ENCODE measurements at places on chromosomes 7 and 10.
A peak's percentile ranks its signal among the peaks of the same experiment; 100 is the strongest.

DNA sequence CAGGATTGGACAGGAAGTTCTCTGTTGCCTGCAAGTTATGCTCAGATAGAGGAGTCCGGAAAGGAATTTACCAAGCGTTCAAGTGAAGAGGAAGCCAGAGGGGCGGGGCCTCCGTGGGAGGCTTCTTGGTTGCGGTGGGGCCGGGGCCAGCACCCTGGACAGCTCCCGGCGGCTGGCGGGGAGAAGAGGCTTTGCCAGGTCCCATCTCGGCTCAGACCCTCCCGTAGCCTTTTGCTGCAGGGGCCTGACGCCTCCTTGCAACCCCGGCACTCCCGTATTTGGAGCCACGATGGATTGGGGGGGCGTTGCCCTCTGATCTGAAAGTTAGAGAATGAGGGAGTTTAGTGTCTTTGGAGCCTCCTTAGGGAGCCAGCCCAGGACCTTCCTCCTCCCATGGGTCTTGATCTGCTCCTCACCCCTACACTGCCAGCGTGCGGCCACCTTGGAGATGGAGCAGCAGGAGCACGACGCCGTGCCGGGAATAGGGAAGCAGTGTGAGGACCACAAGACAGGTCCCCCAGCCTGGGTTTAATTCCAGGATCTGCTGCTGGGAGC is 3.1 kb upstream of the SLC18A3 start:
- peak; percentile 27 for DNase-seq

- DNase-seq = no peak
Measured at GRCh38 chr10:86355571-86356038, 11.0 kb downstream of the GRID1 start.

- DNase-seq = no peak
Measured at GRCh38 chr7:43753843-43754242, 4.6 kb upstream of the BLVRA start.

DNA sequence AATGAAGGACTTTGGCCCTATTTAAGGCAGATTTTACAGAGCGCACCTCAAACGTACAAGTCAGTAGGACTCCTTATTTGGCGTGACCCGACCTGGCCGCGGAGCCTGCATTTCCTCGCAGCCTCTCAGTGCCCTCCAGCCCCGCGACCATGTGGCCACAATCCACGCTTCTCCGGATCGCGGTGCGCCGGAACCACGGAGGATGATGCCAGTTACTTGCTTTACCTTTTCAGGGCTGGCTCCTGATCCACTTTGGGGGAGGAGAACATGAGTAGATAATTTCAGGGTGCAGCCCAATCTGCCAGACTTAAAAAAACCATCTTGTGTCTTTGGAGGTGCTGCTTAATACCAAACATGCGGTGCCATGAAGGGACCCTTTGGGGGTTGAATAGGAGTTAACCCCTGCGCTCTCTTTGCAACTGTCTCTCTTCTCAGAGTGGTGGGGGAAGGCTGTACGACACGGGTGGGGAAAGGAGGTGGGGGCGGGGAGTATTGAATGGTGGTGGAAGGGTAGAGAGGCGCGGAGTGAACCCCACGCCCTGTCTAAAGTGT is 1.5 kb downstream of the FRAT1 start:
- DNase-seq = no peak

DNA sequence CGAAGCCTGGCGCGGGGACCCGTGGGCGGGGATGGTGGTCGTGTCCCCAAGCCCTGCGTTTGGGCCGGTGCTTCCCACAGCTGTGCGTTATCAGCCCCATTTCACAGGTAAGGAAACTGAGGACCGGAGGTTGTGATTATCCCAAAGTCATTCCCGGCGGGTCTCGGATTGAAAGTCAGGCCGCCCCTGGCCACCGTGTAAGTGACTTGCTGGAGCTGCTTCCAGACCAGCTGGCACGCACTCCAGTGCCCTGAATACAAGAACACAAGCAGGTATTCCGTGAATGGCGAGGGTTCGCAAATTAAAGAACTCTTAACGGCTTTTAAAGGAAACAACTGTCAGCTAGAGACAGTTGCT is 675 bp upstream of the ATE1 start:
- DNase-seq = no peak

DNA sequence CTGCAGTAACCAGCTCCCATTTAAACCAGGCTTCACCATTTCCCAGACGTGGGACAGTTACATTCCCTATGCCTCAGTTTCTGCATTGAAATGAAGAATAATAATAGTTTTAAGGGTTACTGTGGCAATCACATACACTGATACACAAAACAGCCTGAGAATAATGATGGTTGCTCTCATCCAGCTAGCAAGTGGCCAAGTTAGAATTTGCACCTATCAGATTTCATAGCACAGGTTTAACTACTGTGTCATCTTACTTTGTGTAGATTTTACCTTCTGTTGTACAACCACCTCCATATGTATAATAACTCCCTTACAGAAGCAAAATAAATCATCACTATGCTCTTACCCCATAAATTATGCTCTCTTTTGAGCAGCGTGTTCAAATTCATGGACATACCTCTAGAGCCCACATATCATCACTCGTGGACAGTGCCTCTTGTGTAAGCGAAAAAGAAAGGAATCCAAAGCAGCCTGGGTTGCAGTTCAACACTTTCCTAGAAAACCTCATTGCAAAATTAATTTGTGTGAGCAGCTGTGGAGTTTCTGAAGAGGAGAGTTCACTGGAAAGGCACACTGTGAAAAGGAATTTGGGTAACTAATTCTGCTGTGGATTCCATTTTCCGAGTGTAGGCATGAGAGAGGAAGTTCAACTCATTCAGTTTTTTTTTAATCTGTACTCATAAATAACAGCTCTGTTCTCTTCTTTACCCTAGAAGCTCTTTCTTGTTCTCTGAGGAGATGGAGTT is 492.5 kb downstream of the ARL4A start:
- DNase-seq = no peak

DNA sequence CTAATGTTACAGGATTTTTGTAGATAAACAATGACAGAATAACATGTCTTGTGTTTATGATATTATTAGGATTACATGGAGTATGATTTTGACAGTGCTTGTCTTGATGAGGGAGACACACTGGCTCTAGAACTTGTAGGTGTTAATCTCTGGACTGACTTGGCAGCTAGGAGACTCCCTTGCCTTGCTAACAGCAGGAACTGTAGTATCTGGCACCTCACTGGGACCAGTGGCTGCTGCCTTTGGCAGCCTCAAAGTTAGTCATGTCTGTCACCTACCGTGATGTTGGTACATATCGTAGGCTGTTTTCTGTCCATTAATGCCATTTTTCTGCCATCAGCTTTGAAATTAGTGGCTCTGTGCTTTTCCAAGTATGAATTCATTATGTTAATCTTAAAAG is 261.5 kb downstream of the CDK14 start:
- DNase-seq = no peak

GRCh38 chr10:1572519-1573333 is 164.6 kb downstream of the ADARB2 start:
- no peak for DNase-seq

GRCh38 chr10:68756246-68756645 is 35.2 kb downstream of the CCAR1 start:
- no peak for DNase-seq

DNA sequence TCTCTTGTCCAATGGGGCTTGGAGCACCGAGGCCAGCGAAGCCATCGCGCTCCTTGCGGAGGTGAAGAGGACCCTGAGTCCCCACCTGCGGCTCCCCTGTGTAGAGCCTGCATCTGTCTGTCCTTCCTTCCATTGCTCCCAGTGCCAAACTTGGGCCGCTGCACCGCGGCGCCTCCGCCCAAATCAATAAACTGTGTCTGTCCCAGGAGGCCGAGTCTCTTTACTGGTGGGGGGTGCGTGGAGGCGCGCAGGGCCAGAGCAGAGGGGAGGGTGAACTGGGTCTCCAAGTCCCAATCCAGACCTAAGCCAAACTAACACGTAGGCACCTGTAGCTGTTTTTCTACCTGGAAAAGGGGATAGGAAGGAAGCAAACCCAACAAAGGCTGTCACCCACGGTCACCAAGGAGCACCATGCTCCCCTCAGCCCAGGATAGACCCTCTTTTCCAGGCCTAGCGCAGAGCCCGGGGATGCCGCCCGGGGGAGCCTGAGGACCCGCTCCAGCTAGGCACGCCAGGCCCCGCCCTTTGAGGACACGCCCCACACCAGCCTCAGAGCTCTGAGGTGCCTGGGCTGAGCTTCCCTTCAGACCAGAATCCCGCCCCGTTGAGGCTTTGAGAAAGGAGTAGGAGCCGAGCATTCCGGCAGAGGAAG is 1.2 kb upstream of the CHAT start:
- no peak for DNase-seq

DNA sequence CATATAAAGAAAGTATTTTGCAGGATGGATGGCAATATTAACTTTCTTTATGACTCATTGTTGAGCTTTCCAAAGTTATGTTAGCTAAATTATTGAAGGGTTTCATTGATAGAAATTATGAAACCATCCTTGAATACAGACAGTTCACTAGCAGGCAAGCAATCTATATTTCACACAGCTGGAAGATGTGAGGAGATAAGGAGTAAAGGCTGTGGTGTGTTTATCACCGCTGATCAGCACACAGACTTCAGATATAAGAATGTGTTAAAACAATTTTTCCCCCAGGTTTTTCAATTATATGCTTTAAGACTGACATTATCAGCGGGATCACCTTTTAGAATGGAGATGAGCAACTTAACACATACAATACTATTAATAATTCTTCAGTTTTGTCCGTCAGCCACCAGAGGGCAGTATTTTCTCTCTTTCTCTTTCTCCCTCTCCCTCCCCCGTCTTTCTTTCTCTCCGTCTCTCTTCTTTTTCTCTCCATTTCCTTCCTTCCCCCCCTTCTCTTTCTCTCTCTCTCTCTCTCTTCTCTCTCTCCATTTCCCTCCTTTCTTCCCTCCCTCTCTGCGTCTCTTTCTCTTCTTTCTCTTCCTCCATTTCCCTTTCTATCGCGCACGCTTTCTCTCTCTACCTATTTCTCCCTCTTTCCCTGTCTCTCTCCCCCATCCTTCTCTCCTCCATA is 62.9 kb upstream of the FAM171A1 start:
- peak; percentile 21 for DNase-seq

DNA sequence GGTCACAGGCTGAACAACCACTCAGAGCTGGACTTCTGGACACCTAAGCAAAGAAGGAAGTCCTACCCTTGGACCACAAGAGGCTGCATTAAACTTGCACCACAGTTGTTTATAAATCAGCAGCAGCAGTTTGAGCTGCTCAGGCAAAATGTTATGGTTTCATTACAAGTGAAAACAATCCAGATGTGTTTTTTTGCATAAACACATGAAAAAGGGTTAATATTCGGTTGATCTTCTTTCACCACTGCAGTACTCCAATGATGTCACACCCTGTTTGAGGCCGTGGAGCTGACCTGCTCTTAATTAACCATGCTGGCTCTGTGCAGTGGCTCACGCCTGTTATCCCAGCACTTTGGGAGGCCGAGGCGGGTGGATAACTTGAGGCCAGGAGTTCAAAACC is 490.8 kb upstream of the CELF2 start:
- no peak for DNase-seq

- no peak for DNase-seq
Measured at GRCh38 chr7:154684666-154685563, 318.0 kb downstream of the PAXIP1 start.

DNA sequence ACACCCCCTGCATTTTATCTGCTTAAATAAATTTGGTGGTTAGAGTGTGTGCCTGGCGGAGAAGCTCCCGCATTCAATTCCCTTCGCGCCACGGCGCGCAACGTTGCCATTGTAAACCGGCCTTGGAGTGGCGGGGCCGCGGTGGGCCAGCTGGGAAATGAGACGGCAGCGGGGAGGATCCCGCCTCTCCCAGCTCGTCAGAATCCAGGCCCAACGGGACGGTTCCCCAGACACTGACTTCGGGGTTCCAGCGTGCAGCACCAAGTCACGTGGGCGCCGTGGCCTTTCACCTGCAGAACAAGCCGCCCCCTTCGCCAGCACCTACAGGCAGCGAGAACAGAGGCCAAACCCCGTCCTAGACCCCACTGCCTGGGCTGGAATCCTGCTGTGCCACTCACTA is 103.4 kb downstream of the GRID1 start:
- no peak for DNase-seq

DNA sequence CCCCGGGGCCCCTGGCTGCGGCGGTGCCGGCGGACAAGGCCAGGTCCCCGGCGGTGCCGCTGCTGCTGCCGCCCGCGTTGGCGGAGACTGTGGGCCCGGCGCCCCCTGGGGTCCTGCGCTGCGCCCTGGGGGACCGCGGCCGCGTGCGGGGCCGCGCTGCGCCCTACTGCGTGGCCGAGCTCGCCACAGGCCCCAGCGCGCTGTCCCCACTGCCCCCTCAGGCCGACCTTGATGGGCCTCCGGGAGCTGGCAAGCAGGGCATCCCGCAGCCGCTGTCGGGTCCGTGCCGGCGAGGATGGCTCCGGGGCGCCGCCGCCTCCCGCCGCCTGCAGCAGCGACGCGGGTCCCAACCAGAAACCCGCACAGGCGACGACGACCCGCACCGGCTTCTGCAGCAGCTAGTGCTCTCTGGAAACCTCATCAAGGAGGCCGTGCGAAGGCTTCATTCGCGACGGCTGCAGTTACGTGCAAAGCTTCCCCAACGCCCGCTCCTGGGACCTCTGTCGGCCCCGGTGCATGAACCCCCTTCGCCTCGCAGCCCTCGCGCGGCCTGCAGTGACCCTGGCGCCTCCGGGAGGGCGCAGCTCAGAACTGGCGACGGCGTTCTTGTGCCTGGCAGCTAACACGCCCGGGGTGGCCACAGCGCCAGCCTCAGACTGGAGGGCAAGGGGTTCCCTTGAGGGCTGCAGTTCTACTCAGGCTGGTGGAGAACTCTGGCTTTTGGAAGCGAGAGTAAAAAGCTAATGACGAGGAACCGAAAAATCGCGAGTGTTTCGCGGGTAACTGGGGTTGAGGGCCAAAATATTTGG is 804 bp downstream of the FRAT1 start:
- DNase-seq = peak; percentile 33

- DNase-seq = no peak
Measured at GRCh38 chr10:100776671-100777070, 31.3 kb downstream of the PAX2 start.

GRCh38 chr10:64535131-64535867 is 1014.1 kb downstream of the REEP3 start:
- DNase-seq = no peak

DNA sequence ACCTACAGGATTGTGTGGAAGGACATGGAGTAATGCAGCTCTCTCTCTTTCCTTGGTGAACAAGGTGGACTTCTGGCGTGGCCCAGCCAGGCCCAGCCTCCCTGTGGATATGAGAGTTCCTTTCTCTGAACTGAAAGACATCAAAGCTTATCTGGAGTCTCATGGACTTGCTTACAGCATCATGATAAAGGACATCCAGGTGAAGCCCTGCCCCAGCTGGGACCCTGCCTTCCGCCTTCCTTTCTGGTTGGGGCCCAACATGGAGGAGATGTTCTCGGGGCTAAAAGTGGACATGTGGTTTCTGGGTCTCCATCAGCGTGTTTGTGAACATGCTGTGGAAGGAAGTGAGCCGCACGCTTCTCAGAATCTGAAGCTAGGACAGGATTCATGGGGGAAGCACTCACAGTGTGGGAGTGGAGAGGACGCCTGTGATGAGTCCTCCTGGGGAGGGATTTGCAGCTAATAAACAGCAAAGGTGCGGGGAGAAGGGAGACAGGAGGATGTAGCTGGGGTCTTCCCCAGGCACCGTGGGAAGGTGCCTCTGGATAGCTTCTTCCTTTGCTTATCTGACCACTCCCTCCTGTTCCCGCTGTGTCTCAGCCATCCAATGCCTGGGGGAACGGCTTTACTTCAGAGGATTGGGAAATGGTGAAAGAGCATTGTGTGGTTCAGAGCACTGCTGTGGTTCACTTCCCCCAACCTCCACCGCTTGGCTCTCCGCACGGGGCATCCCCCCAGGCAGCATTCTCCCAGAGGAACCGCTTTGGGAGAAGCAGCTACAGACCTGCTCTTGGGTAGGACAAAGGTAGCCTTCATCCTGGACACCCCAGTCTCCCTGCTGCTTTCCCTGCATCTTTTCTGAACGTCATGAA is 5.5 kb downstream of the CPA5 start:
- DNase-seq = no peak

All from activated T-cell treated with anti-CD3 and anti-CD28 coated beads for 4 hours (primary cell).